ENCODE measurements at places on chromosomes 1 and 21.

DNA sequence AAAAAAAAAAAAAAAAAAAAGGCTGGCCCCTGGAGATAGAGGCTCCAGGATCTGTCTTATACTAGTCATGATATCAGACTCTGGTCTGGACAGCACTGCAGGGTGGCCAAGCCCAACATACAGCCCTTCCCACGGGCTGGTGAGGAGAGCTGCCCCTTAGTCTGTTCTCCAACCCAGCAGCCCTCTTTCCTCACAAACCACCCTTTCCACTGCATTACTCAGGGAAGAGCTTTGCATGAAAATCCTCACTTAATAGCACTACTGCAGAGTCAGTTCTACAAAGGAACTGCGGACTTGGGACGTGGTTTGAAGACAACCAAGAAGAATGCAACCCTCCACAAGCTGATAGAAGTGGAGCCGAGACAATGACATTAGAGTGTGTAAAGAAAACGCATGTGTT lies 5.7 kb downstream of the BCAR3 start:
- DNase-seq: no peak

GRCh38 chr1:160363010-160363409 lies 3.9 kb upstream of the NHLH1 start:
- no peak for DNase-seq

- no peak for DNase-seq
Observed at GRCh38 chr1:180254854-180255253, 24.8 kb downstream of the LHX4 start.

- no peak for DNase-seq
Observed at GRCh38 chr1:229124520-229125124, 146.3 kb upstream of the RAB4A start.

Data from stimulated activated CD8-positive, alpha-beta memory T cell treated with anti-CD3 and anti-CD28 coated beads, Interleukin-2, amount 100 ng/mL, for 48 hours (primary cell).